ENCODE measurements at places on chromosomes 4 and X.

GRCh38 chr4:127687580-127687979 lies 42.6 kb upstream of the SLC25A31 start:
- no peak for DNase-seq

- DNase-seq = no peak
These were observed 48.6 kb upstream of the AMELX start for GRCh38 chrX:11244636-11245035.

GRCh38 chr4:40825014-40825838 lies 75.5 kb downstream of the NSUN7 start:
- DNase-seq = no peak

DNA sequence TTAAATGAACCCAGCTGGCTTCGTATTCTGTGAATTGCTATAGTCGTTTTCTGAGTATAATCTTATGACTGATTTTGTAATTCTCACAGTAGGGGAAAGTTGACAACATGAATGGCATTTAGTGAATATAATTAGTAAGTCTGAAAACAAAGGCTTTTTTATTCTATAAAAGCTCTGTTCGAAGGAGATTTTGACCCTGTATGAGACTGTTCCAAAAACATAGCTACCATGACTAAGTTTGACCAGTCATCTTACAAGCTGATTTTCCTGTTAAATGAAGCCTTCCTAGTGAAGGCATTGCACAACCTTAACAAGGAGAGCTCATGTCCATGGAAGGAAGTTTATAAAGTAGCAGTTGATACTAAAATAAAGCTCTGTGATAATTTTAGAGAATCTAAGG lies 242.3 kb downstream of the RPA4 start:
- no peak for DNase-seq
